ENCODE measurements at places on chromosomes 1 and 21. TPM values are rescaled to one million over a fixed set of nuclear protein-coding genes. Genes with fewer than 3 reads are reported as not detected.
A peak's percentile ranks its signal among the peaks of the same experiment; 100 is the strongest.

RHD gene
- not detected for total RNA-seq

FGR gene
- total RNA-seq = 0.98 TPM

ANKRD65 gene
- not detected for total RNA-seq

AGMAT gene
- total RNA-seq = 0.39 TPM

DNA sequence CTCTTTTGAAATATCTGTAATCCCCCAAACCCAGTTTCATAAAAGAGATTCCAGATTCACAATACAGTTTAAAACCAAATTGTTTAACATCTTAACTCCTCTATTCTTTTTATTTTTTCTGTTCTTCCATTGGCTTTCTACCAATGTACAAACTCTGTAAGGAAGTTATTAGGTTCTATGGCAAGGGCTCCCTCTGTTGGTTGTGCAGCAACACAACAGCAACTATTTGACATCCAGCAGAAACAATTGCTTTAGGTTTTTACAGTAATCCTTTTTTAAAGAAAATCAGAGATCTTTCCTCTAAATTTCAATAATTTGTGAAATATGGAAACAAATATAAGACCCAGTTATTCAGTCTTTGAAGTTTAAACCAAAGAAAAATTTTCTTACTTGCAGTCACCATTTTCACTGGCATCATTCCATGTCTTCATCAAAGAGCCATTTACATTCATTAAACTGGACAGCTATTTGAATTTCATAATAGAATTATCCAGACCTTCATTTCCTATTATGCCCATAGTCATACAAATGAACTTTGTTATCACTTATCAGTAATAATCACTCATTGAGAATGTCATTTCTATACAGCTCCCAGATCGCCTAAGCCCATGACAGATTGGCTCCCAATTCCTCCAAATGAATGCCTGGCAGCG, 46.5 kb upstream of the RNF11 start:
- peak; percentile 64 for DNase-seq

GRCh38 chr1:16617778-16618580, 4.6 kb upstream of the NBPF1 start:
- no peak for DNase-seq

DNA sequence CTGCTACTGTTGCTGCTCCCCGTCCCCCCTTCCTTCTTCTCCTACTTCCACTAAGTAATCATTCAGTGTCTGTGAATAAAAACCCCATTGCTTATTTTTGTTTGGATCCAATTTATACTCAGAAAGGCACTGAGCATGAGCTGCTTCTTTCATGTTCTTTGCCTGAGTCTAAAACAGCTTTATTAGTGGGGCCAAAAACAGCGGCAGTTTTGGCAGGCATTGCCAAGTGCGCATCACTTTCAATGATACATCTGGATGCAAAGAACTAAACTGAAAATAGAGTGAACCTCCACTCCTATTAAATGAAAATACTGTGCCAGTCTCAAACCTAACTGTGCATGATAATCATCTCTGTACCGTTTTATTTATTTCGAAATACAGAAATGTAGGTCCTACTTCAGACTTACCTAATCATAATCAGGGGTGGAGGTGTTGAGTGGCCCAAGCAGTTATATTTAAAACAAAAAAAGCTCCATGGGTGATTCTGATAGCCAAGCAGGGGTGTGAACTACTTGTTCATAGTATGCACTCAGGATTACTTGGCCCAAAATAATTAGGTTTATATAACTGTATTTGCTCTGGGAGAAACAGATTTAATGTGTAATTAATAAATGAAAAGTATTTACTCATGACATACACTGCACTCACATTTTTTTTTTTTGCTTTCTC, 48.4 kb downstream of the NEK7 start:
- DNase-seq = no peak
